ENCODE measurements at places on chromosomes 7 and 10.

- DNase-seq, result no peak
Observed at GRCh38 chr7:158107806-158108205, 479.8 kb downstream of the PTPRN2 start.

DNA sequence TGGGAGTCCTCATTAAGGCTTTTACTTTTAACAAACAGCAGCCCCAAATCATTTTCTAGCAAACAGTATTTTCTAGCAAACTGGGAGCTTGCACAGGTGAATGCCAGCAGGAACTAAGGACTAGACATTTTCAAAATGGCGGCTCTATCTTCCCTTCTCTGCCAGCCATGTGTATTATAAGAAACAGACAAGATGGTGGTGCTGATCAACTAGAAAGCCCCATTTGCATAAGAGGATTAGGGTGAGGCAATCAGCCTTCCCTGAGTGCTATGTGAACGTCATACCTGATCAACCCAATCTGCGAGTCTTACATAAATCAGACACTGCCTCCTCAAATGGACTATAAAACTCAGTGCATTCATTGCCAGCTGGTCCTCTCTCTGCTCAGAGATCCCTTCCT, 479.6 kb downstream of the IPMK start:
- no peak for DNase-seq

DNA sequence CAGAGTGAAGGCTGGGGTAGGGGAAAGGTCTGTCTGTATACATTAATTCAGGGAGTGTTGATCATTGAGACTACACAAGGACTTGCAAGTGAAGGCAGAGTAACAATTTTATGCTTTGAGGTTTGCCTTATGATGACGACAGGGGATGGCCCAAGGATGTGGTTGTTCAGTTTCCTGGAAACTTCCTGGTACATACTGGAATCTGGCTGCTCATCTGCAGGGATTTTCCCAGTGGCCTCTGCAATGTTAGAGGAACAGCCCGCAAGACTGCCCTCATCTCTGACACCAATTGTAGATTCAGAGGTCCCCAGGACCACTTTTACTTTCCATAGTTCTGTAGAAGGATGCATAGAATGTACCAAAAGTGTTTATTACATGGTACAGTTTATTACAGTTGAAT, 189.6 kb downstream of the TMEM178B start:
- DNase-seq, result no peak

- no peak for DNase-seq
Observed at GRCh38 chr10:79178614-79179163, 109.9 kb downstream of the ZMIZ1 start.

GRCh38 chr7:136698977-136699376, 169.5 kb upstream of the CHRM2 start:
- DNase-seq, result no peak

DNA sequence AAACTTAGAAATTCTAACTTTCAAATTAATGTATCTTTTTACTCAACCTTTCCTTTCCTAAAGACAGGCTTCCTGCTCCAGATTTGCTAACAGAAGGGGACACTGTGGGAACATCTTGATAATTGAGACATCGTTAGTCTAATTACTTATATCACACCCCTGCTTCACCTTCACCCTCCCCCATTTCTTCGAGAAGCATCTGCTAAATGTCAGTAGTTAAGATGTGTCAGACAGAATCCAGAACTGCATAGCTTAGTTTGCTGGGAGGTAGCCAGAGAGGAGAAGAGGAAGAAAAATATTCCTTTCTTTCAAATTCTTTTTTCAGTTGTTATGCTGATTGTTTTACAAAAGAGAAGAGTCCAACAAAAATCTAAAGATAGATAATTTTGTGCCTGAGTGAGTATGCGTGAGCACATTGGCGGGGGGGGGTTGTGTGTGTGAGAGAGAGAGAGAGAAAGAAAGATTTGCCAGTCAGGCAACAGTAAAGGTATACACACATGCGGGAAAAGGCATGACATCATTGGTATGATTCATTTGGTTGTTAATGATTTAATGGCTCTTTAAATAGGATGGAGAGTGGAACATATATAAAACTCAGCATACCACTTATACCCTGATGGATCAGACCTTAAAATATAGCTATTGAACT, 192.4 kb downstream of the PTN start:
- DNase-seq, result no peak

DNA sequence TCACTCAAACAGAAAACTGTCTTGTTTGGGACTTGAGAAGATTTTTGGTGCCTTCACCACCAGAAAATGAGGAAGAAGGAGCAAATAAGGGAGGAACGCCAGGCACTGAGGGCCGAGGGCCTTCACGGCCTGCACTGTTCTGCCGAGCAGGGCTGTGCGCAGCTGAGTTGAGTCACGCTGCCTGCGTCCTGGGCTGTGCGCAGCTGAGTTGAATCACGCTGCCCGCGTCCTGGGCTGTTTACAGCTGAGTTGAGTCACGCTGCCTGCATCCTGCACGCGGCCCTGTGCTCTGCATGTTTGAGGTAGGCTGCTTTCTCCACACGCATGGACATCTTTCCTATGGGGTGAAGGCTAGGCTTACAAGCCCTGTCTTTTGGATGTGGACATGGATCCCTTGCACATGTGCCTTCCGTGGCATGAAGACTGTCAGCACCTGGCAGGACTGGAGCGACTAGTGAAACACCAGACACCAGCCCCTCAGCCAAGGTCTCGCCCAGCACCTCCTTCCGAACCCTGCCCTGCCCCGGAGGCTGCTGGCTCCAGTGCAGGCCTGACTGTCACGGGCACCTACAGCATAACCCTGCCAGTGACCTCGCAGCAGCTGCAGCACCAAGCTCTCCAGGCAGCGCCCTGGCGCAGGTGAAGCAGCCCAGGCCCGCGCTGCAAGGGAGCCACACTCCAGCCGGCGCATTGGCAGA, 96.7 kb downstream of the HTR5A start:
- no peak for DNase-seq

DNA sequence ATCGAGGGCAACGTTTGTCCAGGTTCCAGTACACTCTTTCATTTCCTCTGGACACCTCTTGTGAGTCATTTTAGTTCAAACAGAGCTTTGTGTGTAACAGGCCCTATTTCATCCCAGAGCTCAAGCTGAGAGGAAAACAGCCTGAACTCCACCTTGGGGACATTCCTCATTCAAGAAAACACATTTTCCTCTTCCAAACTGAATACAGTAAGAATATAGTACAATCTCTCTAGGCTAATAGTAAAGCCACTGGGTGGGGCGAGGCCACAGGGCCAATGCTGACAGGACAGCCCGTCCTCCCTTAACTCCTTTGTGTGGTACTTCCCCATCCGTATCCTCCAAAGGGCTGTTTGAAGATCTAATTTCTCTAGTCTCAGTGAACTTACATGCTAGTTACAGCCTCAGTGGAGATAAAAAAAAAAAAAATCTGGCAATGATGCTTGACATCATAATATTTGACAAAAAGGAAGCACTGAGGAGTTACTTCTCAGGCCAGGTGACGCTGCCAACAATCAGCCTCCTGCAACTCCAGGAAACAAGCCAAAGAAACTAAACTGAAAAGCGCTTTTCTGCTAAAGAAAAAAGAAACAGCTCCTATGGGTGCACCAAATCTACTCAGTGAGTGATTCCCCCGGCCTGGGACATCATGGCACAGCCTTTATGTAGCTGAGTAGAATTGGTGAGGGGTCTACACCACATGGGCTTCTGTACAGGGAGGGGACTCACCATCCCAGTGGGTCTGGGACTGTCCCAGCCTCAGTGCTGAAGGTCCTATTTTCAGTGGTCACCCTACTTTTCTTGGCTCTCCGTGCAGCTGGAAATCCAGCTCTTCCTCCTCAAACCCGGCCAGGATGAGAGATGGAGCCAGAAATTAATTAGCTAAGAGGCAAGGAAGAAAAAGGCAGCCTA, 238.2 kb upstream of the NEBL start:
- no peak for DNase-seq

GRCh38 chr7:92669616-92670165, 79.5 kb upstream of the FAM133B start:
- no peak for DNase-seq

- no peak for DNase-seq
Observed at GRCh38 chr10:92124616-92125143, 166.2 kb downstream of the CPEB3 start.

GRCh38 chr10:23676296-23676695, 237.4 kb downstream of the OTUD1 start:
- DNase-seq, result no peak

- DNase-seq, result no peak
Observed at GRCh38 chr7:97090761-97091353, 26.6 kb upstream of the SDHAF3 start.

DNA sequence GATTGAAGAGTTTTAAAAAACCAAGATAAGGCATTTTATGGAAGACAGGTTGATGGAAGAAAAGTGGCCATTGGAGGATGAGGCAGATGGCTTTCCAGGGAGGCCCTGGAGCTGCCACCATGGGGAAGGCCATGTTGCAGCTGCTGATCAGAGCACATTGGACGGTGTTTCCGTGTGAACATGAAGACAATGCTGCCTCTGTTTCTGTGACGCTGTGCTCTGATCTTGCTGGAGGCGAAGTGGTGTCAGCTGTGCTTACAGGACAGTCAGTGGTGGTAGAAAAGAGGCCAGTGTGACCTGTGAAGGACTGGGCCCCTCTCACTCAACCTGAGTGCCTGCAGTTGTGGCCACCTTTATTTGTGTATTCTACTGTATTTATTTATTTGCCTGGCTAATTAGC, 132.9 kb downstream of the FAM204A start:
- no peak for DNase-seq

- no peak for DNase-seq
Observed at GRCh38 chr7:124051681-124052377, 19.0 kb upstream of the TMEM229A start.

DNA sequence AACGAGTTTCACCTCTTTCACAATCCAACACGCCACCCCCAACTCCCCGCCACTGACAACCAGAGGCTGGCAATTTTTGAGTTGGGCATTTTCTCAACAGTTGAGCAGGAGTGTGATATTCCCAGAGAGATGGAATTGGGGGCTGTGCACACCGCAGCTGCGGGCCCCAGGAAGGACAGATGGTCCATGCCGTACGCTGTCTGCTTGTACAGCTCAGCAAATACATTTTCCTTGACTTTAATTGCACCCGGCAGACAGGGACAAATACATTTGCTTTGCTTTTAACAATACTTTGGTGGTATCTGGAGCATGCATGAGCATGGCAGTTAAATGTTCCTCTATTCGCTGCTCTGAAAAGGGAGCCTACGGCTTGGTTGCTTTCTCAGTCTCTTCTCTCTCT, 354.2 kb upstream of the DPP6 start:
- no peak for DNase-seq

- DNase-seq, result no peak
Observed at GRCh38 chr7:139591550-139592195, 68.2 kb downstream of the CLEC2L start.

DNA sequence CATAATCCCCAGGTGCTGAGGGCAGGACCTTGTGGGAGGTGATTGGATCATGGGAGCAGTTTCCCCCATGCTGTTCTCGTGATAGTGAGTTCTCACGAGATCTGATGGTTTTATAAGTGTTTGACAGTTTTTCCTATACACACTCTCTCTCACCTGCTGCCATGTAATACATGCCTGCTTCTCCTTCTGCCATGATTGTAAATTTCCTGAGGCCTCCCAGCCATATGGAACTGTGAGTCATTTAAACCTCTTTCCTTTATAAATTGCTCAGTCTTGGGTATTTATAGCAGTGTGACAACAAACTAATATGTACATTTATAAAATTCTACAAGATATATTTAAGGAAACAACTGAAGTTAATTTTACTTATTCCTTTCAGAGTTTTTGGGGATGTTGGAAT, 170.8 kb upstream of the BET1 start:
- DNase-seq, result no peak

DNA sequence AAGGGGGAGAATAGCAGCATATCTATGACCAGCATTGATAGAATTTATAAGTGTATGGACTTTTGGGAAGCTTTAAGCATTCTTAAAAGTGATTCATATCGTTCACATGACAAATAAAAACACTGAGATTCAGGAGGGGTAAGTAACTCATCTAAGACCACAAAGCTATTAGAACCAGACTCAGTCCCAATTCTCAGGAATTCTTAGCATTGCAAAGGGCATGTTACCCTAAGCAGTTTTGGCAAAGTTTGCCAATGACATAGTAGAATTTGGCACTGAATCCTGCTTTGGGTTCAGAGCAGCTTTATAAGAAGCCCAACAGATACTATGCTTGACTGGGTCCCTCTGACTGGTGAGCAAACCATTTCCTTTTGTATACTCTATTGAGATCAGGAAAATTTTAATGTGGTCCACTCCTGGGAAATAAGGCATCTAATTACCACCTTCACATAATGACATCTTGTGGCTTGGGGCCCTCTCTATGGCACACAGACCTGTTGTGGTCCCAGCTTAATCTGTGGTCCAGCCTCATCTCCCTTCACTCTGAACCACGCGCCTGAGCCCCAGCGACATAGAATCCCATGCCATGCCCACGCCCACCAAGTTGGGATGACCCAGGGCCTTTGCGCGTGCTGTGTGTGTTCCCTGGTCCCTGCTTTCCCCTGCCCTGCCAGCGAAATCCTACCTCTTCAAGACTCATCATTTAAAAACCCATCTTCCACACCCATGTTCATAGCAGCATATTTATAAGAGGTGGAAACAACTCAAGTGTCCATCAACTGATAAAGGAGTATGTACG, 37.5 kb upstream of the DOCK1 start:
- no peak for DNase-seq

GRCh38 chr10:31918671-31919409, 9.8 kb downstream of the ARHGAP12 start:
- no peak for DNase-seq

GRCh38 chr7:13077466-13077865, 390.0 kb downstream of the ARL4A start:
- DNase-seq, result no peak

GRCh38 chr10:99731306-99732032, 458 bp downstream of the COX15 start:
- DNase-seq, result no peak

GRCh38 chr7:151837285-151838042, 39.5 kb downstream of the PRKAG2 start:
- no peak for DNase-seq

GRCh38 chr7:26912338-26912737, 47.9 kb upstream of the SKAP2 start:
- DNase-seq, result no peak

DNA sequence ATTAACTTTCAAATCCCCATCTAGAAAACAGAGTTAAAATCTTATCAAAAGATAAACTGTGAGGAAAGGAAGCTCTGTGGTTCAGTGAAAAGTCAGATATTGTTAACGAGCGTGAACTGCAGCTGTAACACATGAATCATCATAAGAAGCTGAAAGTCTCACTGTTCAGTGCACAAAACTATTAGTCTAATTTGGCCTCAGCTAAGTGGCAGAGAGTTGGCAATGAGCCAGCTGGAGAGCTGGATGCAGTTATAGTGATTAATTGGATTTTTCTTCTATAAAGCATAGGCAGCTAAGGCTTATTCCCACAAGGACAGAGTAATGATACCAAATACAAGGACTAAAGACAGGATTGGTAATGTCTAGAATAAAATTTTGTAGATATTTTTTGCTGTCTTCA, 101.1 kb upstream of the ABCB5 start:
- DNase-seq, result no peak

DNA sequence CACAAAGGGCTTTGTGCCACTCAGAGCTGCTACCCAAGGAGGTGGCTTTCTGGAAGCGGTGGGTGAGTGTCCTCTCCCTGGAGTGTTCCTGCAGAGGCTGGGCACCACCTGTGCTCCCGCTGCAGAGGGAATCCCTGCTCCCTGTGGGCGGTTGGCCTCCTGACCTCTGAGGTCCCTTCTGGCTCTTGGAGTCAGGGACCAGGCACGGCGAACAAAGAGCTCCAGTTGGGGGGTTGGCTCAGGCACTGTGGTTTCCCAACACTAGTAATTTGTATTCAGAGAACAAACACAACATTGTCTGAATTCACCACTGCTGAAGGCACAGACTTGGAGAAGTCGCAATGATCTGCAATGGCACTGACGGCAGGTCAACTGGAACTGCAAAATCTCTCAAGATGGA, 328.9 kb downstream of the PRPF18 start:
- DNase-seq, result no peak

All from immature natural killer cell (primary cell).